Pons (tissue), 1 donor: ENCODE measurements at places on chromosomes 7 and 10.

- no peak for DNase-seq
Measured at GRCh38 chr7:20595971-20596370, 19.5 kb upstream of the ABCB5 start.

DNA sequence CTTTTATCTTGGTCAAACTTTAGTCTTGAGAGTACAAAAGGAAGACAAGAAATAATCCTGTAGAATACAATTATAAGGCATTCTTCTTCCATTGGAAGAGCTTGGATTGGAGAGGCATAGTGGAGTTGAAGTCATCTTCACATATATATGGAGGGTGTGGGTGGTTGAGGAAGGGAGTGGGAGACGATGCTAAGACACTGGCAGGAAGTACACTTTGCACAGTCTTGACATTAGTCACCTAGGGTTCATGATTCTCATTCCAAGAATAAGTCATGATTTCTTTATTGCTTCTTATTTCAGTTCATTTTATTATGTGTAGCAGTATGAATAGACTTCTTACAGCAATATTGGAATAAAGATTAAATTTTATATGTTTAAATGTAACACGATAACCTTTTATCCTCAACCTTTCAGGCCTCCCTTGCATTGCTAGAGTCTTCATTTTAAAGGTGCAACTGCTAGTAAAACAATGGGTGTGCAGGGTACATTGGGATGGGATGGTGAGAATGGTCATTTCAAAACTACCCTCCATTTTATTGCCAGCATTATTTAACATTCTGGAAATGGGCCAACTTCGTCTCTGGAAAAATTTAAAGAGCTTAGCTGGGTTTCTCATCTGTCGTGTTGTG, 12.3 kb upstream of the SLC26A3 start:
- DNase-seq, result no peak

DNA sequence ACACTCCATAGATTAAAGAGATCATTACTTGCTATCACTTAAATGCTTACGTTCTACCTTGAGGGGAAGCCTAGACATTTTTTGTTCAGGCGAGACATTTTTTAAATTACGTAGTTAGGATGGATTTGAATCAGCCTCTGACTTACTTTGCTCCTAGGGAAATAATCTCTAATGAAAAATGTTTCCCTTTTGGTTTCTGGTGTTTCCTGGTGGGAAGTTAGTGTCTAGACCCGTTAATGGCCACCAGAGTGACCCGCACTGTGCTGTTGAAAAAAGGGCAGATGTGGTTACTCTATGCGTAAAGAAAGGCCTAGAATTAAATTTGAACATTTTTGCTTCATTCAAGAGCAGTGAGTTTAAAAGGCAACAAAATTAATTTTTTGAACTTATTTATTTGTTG, 3.8 kb downstream of the ZNF365 start:
- DNase-seq, result peak; percentile 26

DNA sequence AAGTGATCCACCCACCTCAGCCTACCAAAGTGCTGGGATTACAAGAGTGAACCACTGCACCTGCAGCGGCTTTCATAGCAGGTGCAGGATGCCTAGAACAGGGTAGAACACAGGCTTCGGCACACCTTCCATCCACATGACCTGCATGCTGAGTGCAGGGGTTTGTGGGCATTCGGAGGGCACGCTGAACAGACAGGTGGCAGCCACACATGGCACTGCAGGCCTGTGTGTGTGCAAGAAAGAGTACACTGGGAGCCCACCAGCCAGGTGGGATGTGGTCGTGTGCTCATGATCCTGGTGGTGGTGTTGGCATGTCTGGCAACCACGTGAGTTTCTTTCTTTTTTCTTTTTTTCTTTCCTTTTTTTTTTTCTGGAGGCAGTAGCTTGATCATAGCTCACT, 38.4 kb downstream of the GRID2IP start:
- no peak for DNase-seq

GRCh38 chr10:60185421-60185820, 204.3 kb downstream of the ANK3 start:
- DNase-seq, result no peak

DNA sequence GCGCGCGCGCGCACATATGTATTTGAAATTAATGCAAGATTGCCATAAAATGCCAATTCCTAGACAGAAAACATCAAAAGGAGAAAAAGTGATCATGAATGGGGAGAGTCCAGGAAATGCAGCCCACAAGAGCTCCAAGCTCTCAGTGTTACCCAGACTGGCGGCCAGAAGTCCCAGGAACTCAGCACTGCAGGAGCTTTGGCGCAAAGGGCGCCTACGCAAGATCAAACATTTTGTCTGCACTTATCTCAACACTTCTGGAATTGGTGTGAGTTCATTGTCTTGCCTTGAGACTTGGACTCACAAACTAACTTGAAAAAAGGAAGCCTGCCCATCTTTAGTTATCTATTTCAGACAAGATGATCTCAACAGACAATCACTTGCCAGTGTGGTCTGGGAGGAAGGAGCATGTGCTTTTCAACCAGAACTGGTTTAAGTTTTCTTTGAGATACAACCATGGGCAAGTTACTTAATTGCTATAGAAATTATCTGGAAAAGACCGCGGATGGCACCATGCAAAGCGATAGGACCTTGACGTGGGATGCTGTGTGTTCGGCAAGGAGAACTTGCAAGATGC, 77.2 kb downstream of the KIAA1549 start:
- DNase-seq, result no peak

DNA sequence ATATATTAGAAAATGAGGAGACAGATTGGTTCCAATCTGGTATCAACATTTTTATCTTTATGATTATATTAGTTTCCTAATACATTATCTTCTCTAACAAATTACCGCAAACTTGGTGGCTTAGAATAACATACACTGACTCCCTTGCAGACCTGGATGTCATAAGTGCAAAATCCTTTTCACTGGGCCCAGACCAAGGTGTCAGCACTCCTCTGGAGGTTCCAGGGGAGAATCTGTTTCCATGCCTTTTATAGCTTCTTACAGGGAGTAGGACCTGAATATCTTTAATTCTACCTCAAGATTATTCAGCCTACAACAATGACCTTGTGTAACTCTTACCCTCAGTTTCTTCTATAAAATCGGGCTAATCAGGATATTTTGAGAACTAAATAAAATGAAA, 329.9 kb upstream of the GRM3 start:
- no peak for DNase-seq

GRCh38 chr10:85927952-85928665, 438.5 kb downstream of the GRID1 start:
- peak; percentile 52 for DNase-seq

DNA sequence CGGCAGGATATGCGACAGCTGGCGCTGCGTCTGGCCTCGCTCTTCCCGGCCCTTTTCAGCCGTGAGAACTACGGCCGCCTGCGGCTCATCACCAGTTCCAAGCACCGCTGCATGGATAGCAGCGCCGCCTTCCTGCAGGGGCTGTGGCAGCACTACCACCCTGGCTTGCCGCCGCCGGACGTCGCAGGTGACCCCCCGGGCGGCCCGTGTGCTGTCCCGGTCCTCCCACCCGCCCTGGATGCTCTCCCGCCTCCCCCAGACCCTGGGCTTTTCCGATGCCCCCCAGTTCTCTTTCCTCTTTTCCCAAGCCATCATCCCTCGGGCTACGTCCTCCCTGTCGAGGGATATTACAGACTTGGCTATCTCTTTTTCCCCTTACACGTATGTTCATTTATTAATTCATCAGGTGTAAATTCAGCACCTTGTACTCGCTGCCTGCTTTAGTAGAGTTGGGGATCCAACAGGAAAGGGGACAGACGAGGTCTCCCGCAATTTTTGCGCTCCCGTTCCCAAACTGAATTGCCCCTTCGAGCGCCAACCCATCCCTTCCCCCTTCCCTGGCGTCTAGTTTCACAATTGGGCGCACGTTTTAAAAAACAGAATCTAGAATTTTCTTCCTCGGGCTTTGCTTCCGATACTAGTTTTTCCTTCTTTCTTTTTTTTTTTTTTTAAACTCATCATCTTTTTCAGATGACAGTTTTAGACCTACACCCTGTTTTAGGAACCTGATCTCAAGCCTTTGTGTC, 846 bp downstream of the MINPP1 start:
- no peak for DNase-seq

DNA sequence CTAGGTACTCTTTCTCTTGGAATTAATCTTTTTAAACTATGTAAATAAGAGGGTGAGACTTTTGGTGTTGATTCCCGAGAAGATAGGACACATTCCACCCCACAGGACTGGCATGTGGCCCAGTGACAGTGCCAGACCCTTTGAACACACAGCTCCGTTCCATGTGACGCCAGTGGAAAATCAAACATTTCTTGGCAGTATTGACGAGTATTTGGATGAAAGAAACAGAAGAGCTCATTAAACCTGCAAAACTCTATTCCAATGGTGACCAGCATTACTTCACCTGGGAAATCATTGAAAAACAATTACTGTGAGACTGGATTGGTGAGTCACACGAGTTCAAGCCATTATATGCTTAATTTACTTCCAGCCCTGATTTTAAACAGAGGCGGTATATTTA, 25.8 kb downstream of the AKR1E2 start:
- DNase-seq, result peak; percentile 16

DNA sequence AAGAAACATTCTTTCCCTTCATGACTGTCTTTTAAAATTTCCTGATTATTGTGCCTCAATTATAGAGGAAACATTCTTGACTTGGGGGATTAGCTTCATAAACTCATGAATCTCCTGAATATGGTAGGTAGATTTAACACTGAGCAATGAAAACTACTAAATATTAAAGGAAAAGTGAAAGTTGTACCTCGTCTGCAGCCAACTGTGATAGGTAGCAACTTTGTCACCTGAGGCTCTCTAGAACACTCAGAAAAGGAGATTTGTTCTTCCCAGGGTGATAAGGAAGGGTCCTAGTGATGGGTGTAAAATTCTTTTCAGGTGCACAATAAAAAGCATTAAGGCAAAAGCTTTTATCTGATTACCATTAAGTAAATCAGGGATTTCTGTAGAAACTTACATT, 78.1 kb downstream of the AHR start:
- DNase-seq, result no peak

DNA sequence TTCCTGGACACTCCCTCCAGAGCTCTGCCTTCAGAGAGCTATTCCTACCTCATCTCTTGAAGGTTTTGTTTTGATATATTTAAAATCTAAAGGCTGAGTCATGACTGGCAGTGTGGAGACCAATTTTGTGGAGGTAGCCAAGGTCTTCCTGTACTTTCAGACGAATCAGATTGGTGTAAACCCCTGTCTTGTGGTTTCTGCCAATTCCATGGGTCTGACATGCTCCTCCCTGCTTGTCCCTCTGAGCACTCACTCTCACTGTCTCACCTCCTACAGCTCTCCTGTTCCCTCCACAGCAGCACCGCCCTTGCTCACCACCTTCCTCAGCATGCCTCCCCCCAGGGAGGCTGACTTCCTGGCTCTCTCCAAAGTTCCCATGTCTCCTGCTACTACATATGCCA, 179.8 kb downstream of the NPSR1 start:
- DNase-seq, result no peak

- DNase-seq, result no peak
Measured at GRCh38 chr7:141563956-141564623, 12.9 kb downstream of the AGK start.

- no peak for DNase-seq
Measured at GRCh38 chr7:74083928-74084721, 521 bp downstream of the LIMK1 start.

GRCh38 chr7:11153694-11154093, 180.0 kb downstream of the PHF14 start:
- peak; percentile 23 for DNase-seq

DNA sequence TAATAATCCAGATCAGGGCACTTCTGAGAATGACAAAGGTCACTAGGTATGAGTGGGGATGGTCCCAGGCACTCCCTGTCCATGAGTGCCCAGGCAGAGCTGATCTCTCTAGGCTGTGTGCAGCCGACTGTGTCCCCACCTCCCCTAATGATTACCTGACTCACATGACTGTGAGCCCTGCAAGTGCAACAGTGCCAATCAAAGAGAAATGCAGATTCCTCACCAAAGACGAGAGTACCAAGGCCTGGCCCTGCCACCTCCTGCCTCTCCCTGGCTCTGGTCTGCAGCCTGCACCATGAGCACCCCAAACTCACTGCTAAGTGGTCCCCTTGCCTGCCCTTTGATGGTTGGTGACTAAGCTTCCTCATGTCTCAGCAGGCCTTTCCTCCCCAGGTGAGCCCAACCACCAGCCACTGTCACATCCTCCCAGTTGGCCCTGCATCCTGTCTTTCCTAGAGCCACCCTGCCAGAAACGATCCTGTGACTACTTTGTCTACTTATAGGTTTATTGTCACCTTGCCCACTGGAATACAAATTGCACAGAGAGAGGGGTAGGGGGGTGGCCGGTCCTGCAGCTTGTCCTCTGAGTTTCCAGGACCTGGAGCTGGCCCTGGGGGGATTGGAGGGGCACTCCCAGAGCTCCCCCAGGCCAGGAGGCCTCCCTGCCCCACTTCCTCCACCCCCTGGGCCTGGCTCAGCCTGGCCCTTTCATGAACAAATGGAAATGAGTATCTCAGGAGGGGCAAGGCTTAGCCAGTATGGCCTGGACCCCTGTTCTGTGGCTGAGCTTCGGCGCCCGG, 22.4 kb upstream of the GDF10 start:
- DNase-seq, result no peak

GRCh38 chr7:135672560-135673359, 10.4 kb downstream of the STMP1 start:
- peak; percentile 64 for DNase-seq

GRCh38 chr10:91955114-91955513, 31.5 kb downstream of the BTAF1 start:
- DNase-seq, result no peak

GRCh38 chr7:151373599-151373998, 32.0 kb downstream of the NUB1 start:
- DNase-seq, result no peak

- no peak for DNase-seq
Measured at GRCh38 chr7:114533131-114533530, 118.5 kb downstream of the FOXP2 start.

GRCh38 chr7:130009848-130010688, 41.1 kb downstream of the ZC3HC1 start:
- no peak for DNase-seq

DNA sequence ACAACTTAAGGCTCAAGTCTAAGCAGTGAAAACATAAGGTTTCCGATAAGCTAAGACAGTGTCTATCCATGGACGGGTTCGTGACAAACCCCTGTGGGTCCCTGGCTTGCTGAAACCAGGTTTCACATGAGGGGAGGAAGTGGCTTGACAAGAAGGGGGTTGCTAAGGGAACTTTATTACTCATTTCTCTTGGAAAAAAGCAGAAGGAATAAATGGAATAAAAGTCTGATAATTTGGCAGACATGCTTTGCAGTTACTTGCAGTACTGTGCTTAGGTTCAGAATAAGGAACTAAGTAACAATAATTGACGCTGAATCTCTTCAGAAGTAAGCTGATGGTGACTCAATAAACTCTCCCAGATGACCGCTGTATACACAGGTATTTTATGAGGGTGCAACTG, 34.7 kb downstream of the RBM17 start:
- DNase-seq, result no peak

- peak; percentile 81 for DNase-seq
Measured at GRCh38 chr10:79266543-79267312, 80.5 kb upstream of the PPIF start.

DNA sequence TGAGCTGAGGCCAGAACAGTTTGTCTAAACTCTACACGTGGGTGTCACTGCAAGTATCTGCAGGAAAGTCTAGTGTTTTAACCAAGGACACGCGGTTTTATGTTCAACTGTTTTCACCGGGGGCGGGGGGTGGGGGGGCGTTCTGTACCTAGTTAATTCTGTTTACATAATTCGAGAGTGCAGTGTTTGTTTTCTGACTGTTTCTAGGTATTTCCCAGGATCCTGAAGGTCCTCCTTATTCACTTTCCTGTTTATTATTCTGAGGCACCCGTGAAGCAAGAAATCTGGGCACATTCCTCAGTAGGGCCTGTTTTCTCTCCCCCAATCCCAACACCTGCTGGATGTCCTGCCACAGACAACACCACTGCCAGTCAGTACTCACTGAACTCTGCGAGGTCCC, 7.6 kb downstream of the LOXL4 start:
- DNase-seq, result no peak
